Gastrocnemius medialis (tissue), 4 donors: ENCODE measurements at places on chromosomes 6 and 20. TPM values are rescaled to one million over a fixed set of nuclear protein-coding genes. Genes with fewer than 3 reads are reported as not detected.

GRCh38 chr6:3499603-3500002 is 42.8 kb upstream of the SLC22A23 start:
- no peak for DNase-seq

DNA sequence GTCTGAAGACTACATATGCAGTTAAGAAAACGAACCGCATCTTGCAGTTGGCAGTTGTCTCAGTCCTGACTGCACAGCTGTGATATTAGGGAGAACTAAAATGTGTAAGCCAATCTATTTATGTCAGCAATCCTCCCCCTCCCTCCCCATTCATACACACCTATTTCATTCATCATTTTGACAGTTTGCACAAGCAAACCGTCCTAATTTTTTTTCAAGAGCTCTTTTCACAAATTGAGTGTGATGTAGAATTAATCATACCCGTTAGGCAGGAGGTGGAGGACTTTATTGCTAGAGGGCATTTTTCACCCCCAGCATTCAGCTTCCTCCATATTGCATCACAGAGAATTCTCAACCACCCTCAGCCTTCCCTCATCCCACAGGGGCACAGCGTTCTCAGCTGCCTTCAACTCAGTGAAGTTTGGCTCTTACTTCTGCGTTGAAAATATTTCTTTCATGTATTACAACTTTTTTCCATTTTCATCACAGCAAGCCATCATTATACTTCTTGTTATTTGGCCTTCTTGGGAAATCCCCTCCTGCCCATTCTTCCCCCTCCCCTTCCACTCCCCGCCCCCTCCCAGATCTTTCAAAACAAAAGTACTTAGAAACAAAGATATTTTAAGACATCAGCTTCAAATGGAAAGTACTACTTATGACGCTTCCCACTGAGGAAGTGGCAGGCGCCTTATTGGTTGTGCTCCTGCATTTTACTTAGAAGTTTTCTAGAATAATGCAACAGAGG is 37.5 kb downstream of the NOX3 start:
- no peak for DNase-seq

DNA sequence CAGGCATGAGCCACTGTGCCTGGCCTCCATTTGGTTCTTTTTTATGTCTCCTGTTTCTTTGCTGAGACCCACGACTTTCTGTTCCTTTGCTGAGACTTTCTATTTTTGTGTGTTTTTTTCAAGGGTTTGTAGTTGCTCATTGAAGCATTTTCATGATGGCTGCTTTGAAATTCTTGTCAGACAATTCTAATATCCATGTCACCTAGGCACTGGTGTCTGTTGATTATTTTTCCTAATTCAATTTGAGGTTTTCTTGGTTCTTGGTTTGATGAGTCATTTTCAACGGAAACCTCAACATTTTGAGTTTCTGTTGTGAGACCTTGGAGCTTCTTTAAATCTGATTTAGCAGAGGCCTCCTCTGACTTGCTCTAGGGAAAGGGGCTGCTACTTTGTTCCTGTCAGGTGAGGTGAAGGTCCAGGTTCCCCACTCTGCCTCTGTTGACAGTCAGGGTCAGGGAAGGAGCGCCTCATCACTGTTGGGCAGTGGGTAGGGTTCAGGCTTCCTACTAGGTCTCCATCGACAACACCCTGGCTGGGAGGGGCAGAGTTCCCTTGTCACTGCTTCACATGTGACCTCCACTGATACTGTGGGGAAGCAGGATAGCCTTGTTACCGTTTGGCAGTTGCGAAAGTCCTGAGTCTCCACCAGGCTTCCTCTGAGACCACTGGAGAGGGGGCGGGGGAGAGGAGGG is 67.2 kb upstream of the RNF24 start:
- DNase-seq = no peak

The BYSL gene
- 16.6 TPM for total RNA-seq

GRCh38 chr6:116685437-116685993 is 4.5 kb downstream of the KPNA5 start:
- DNase-seq = no peak

GRCh38 chr6:145866456-145867396 is 52.1 kb upstream of the FBXO30 start:
- no peak for DNase-seq

DNA sequence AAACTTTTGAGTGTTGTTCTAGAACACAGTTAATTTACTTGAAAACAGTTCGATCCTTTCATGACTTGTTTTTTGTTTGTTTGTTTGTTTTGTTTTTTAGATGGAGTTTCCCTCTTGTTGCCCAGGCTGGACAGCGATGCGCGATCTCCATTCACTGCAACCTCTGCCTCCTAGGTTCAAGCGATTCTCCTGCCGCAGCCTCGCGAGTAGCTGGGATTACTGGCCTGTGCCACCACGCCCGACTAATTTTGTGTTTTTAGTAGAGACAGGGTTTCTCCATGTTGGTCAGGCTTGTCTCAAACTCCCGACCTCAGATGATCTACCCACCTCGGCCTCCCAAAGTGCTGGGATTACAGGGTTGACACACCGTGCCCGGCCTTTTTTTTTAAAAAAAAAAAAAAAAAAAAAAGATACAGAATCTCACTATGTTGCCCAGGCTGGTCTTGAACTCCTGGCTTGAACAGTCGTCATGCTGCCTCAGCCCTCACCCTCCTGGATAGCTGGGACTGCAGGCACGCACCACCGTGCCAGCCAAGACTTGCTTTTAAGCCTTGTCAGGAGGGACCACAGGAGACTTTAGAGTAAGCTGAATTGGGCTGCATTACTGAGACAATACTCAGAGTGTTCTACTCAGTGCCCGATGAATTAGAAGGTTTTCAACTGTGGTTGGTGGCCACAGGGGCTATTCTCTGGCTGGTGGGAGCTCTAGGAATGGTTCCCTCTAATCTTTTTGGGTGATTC is 76.7 kb upstream of the SLC22A16 start:
- DNase-seq = no peak

The WFDC2 gene
- not detected for total RNA-seq

GRCh38 chr6:85126485-85127167 is 323.3 kb upstream of the NT5E start:
- DNase-seq = no peak

The RUNX2 gene
- total RNA-seq = 0.78 TPM

DNA sequence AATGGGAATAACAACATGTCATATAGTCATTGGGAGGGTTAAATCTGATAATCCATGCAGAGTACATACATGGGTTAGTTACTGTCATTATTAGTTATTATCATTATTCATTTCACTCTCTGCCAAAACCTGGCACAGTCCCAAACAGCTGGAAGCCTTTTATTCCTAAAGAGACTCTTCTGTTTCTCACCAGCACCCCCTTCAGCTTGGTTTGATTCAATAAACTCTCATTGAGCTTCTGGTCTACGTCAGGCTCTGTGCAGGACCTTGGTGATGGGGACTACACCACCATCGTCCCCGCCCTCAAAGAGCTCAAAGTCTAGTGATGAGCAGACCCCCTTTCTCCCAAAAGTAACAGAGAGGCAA is 2.3 kb downstream of the KCNK15 start:
- no peak for DNase-seq

- DNase-seq = no peak
Measured at GRCh38 chr6:107811591-107812218, 12.4 kb downstream of the SCML4 start.

DNA sequence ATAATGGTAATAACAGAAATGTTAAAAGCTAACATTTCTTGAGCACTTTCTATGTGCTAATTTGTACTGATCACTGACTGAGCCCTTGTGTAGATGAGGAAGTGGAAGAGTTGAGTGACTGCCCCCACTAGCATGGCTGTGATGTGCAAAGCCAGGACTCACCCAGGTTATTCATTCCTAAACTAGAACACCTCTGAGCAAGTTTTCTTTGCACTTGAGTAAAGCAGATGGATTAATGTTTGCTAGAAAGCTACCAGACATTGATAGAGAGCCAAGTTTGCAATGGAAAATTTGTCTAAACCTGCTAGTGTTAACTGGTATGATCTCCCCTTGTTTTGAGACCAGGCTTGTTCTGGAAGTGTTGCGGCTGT is 467.4 kb upstream of the PLCB4 start:
- DNase-seq = no peak

GRCh38 chr20:1619861-1620444 is at the start of gene SIRPB1:
Gene SIRPB1 (minus strand): TSS chr20:1620009. CDS start chr20:1619944, 65 bp downstream.
- DNase-seq = no peak

- DNase-seq = no peak
Measured at GRCh38 chr6:32439602-32440214, at the start of gene HLA-DRA. Gene HLA-DRA (plus strand): TSS chr6:32439887. CDS start chr6:32439951, 64 bp downstream.

GRCh38 chr6:114816678-114817077 is 473.9 kb upstream of the HS3ST5 start:
- no peak for DNase-seq

The LY6G5C gene
- 3.2 TPM for total RNA-seq

GRCh38 chr20:5920581-5920980 is 29.8 kb downstream of the TRMT6 start:
- DNase-seq = no peak
